ENCODE measurements at places on chromosomes 11 and 22. TPM values are rescaled to one million over a fixed set of nuclear protein-coding genes. Genes with fewer than 3 reads are reported as not detected.

DNA sequence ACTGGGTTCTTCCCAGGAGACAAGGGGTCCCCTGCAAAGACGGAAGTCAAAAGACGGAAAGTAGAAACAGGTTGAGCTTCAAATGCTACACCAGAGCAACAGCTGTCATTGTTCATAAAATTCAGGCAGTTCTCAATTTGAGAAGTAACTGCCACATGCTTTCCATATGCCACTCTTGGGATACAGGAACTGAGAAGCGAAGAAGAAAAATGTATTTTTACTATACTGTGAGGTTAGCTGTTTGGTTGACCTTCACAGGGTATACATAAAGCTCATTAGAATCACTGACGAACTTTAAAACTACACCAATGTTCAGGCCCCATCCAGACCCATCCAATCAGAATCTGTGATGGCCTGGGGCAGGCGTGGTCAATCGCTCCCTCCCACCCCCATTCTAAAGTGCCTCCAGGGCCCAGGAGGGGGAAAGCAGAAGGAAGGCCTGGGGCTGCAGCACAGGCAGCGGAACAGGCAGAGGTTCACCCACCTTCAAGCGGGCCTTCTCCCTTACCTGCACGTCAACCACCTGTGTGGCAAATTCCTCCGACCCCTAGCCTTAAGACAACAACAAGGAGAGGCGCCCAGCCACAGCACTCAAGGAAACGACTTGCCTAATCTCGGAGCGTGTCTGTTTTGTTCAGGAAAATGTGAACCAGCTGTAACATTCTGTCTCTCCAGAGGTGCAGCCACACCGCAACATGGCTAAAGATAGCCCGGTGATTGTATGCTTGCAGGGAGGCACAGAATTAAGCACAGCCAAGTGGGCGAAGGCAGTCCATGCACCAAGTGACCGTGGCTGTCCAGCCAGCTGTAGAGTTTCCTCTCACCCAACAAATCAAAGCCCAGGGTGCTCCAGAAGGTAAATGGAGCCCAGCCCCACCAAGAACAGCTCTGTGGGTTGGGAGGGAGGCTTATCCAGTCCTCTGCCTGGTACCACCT is 82.6 kb downstream of the MICAL3 start:
- no peaks in the 10 kb centered on the region for H3K27me3 ChIP-seq
- no peak overlapping the region for H3K27ac ChIP-seq
- no peak for DNase-seq
- no peak overlapping the region for H3K4me3 ChIP-seq
- peaks cover 2% of the 10 kb centered on the region for H3K4me1 ChIP-seq

GRCh38 chr11:93188726-93189125 is 9.1 kb downstream of the SLC36A4 start:
- no peaks in the 10 kb centered on the region for H3K27me3 ChIP-seq
- peaks cover 9% of the 10 kb centered on the region for H3K36me3 ChIP-seq
- H3K4me1 ChIP-seq: peaks cover 6% of the 10 kb centered on the region
- no peak for DNase-seq
- H3K27ac ChIP-seq: no peak overlapping the region

The TPBGL gene
- 0.19 TPM for total RNA-seq

The DEFB131B gene
- total RNA-seq: not detected

- no peaks in the 10 kb centered on the region for H3K27me3 ChIP-seq
- no peak overlapping the region for H3K27ac ChIP-seq
- no peak for DNase-seq
- peaks cover 61% of the 10 kb centered on the region for H3K36me3 ChIP-seq
- H3K4me3 ChIP-seq: no peak overlapping the region
- peaks cover 2% of the 10 kb centered on the region for H3K4me1 ChIP-seq
Measured at GRCh38 chr11:18307461-18308139, 14.3 kb downstream of the HPS5 start.

Measured in activated CD4-positive, alpha-beta T cell treated with anti-CD3 and anti-CD28 coated beads, Interleukin-2, amount 10 ng/mL, durations not matched to agents 24 days and 14 days (primary cell).